Cortex of kidney (tissue), 1 donor: ENCODE measurements at places on chromosomes 11 and 22.

- DNase-seq: no peak
These were observed 22.9 kb upstream of the MRPL17 start for GRCh38 chr11:6705905-6706535.

- no peak for DNase-seq
These were observed 18.6 kb upstream of the TMA7B start for GRCh38 chr22:39941601-39942000.

DNA sequence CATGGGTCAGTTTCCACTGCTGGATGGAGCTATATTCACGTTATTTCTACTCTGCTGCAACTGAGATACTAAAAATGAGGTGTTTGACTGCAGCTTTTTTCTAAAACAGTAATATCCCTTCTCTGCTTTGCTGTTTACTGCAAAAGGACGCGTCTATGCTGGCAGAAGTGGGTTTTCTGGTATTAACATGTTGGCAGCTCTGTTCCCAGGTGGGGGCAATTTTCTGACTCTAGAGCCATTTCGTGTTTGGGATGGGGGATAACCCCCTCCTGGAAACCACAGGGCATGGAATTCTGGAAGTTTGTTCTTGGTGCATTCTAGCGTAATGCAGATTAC is 4.9 kb downstream of the GRK2 start:
- no peak for DNase-seq

DNA sequence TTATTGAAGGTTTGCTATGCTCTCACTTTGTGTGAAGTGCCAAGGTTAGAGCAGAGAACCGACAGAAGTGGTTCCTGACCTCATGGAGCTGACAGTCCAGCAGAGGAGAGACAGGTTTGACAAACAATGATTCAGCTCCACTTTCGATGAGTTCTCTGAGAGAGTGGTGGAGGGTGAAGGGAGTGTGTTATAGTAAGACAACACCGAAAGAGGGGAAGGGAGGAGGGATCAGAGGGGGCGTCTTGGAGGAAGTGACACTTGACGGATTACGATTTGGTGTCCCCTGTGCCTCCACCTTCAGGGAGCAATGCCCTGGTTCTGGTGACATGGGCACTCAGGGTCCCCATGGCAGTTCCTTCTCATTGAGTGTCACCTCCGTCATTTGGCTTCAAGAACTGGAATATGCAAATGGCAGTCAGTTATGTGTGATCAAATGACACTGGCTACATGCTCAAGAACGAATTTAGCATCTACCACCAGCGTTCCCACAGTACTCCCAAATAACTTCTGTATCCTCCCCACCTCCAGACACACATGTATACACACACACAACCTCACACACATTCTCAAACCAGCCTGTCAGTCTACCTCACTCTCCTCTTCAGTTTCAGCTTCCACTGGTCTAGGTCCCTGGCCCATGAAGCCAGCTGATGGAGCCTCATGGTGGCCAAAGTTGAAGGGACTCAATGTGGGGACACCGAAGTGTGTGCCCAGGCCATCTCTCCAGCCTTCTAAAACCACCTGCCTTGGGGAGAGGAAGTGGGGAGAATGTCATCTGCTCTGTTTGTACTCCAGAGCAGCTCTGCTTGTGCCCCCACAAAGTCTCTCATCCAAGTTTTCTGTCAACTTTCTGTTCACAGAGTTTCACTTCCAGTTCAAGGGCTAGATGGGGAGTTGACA is 31.4 kb upstream of the NUP160 start:
- no peak for DNase-seq

- DNase-seq: no peak
These were observed 97.7 kb downstream of the TP53I11 start for GRCh38 chr11:44852952-44853351.

GRCh38 chr22:46336119-46337078 is 885 bp downstream of the TRMU start:
- no peak for DNase-seq

DNA sequence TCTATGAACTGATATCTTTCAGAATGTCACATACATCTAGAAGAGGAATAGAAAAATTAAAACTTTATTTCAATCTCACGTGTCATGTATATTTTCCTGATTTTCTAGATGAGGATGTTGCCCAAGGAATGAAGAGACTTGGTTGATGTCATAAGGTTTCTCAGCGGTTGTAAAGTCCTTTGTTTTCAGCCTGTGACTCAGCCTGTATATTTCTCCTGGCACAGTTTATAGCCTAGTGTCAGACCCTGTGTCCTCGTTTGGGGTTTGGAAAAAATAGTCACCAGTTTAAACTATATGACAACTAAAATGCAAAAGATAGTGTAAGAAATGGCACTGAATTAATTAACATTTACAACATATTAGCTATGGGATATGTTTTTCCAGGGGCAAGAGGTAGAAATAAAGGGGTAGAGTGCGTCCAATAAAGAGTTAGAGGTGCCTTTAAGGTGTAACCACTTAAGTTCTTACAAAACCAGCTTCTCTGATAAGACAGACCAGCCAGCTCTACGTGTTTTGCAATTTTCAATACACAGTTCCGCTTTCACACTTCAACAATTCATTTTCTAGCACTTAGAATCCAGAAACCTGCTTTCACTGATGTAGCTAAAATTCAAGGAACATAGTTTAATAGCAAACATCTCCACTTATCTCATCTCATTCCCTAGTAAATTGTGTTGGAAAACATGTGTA is 1432.6 kb upstream of the TENM4 start:
- DNase-seq: no peak

DNA sequence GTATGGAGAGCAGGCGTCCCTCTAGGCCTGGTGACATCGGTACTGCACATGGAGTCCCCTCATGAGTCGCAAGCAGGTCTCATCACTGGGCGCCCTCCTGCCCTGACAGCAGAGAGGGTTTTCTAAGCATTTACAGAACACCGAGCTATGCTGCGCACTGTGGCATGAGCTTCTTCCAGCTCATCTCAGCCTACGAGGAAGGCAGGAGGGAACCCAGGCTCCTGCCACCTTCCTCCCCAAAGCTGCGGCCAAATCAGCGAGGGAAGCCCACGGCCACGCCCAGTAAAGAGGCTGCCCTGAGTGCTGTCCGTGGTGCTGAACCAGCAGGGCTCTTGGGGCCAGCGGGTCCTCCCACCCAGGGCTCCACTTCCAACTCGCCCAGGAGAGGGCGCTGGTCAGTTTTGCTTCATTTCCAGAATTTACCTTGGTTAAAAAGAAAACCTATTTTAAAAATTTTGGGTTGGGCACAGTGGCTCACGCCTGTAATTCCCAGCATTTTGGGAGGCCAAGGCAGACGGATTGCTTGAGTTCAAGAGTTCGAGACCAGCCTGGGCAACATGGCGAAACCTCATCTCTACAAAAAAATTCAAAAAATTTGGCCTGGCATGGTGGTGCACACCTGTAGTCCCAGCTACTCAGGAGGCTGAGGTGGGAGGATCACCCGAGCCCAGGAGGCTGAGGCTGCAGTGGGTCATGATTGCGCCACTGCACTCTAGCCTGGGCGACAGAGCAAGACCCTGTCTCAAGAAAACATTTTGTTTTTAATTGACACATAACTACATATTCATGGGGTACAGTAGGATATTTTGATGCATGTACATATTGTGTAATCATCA is 34.2 kb downstream of the PHF21B start:
- DNase-seq: no peak

- DNase-seq: no peak
These were observed 41.6 kb downstream of the CHRDL2 start for GRCh38 chr11:74689666-74690065.

DNA sequence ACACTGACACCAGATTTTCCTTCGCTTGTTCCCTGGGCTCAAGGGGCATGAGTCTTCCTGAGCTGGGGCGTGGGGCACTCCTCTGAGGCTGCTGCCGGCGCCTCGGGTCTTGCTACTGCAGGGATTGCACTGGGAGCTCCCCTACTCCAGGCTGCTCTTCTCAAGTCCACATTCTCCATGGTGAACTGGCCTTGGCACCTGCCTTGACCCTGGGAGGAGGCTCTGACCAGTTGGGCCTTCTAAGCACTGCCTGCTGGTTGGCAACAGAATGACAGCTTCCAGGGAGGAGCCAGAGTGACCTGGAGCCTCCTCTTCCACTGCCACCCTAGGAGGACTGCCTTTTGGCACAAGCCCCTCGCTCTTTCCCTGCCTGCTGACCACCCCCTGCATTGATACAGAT is 9.5 kb downstream of the FREY1 start:
- DNase-seq: no peak

- no peak for DNase-seq
These were observed 30.4 kb downstream of the NEAT1 start for GRCh38 chr11:65452806-65453490.

DNA sequence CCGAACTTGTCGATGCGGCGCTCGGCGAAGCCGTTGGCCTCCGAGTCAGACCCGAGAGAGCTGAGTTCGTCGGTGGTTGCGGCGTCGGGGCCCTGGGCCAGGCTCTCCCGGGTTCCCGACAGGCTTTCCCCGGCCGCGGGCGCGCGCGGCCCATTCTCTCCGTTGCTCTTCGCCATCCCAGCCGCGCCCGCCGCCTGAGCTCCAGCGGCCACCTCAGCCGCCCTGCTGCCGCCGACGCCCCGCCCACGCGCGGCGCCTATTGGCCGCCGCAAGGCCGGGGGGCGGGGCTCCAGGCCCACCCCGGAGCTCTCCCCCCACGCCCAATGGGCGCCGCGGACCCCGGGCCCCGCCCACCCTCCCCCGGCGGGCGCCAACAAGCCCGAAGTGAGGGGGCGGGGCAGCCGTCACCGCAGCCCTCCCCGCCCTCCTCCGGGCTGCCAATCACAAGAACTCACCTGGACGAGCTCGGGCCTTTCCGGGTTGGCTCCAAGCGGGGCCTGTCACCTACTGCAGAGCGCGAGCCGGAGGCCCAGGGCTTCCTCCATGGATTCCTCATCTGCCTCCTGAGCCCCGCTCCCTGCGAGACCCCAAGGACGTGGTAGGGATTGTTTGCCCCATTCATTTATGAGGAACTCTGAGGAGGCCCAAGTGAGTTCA is at the start of gene TBC1D10A:
Gene TBC1D10A (minus strand): TSS at position 236 of the 657 bp plus-strand sequence. CDS start 60 bp downstream, at position 176.
- no peak for DNase-seq

- no peak for DNase-seq
These were observed 1017.9 kb downstream of the TBC1D22A start for GRCh38 chr22:47780281-47780875.

DNA sequence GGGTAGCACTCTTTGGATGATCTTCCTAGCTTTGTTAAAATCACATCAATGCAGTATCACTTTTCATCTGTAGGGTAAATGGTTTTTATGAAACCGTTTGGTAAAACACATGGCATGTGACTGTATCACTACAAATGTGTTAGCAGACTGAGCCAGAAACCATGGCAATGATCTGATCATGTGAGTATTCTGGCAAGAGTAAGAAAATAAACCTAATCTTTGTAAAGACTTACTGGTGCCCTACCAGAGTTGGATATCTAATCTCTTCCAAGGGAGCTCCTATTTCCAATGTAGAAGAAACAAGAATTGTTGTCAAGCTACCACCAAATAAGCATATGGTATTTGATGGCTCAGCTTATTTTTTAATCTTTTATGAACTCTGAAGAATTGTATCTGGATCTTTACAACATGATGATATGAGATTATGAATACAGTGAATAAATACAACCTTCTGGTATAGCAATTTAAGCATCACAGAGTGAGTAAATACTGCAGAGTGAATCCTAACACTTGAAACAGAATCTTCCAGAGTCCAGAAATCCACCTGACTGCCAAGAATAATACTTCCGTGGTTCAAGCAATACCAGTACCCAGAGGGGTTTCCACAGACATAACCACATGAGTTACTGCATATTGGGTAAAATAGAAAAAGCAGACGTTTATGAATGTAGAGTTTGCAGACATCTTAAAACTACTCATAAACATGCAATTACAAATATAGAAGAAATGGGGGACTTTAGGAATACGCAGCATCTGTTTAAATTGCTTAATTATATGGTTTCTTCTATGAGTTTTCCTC is 238.8 kb downstream of the TTC28 start:
- no peak for DNase-seq

DNA sequence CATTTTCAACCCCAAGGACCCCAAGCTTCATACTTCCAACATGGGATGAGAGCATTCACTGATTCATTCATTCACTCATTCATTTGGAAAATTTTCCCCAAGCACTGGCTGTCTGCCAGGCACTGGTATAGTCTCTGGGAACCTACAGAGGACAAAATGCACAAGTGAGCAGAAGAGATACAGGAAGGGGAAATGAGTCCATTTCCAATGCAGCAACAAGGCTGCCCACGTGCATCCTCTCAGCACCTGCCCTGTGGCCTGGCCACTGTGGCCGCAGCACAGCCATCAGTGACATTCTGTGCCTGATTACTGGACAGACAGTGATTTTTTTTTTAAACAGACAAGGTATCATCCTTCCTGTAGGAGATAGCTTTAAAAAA is 96.0 kb upstream of the PITPNB start:
- DNase-seq: no peak

DNA sequence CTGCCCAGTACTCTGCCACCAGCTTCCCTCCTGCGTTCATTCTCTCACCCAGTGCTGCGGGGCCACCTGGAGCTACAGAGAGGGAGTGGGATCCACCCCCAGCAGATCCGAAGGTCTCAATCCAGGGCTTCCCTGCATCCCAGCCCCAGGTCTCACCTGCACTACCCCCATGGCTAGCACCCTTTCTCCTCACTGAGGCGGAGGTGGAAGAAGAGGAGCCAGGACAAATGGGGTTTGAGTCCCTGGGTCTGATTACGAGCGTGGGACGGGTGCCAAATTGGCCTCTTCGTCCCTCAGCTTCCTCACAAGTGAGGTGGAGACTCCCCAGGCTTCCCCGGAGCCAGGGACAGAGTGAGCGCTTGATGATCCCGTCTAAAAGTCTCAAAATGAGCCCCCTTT is 64.2 kb downstream of the NFAM1 start:
- DNase-seq: no peak

GRCh38 chr22:19057999-19058491 is 64.2 kb downstream of the DGCR2 start:
- DNase-seq: no peak

GRCh38 chr11:14393889-14394288 is 34.9 kb upstream of the RRAS2 start:
- DNase-seq: no peak

- no peak for DNase-seq
These were observed at the start of gene TTLL12 for GRCh38 chr22:43186272-43187170. TSS of gene TTLL12 (minus strand) at chr22:43187134. CDS start at chr22:43187069, 65 bp downstream.

DNA sequence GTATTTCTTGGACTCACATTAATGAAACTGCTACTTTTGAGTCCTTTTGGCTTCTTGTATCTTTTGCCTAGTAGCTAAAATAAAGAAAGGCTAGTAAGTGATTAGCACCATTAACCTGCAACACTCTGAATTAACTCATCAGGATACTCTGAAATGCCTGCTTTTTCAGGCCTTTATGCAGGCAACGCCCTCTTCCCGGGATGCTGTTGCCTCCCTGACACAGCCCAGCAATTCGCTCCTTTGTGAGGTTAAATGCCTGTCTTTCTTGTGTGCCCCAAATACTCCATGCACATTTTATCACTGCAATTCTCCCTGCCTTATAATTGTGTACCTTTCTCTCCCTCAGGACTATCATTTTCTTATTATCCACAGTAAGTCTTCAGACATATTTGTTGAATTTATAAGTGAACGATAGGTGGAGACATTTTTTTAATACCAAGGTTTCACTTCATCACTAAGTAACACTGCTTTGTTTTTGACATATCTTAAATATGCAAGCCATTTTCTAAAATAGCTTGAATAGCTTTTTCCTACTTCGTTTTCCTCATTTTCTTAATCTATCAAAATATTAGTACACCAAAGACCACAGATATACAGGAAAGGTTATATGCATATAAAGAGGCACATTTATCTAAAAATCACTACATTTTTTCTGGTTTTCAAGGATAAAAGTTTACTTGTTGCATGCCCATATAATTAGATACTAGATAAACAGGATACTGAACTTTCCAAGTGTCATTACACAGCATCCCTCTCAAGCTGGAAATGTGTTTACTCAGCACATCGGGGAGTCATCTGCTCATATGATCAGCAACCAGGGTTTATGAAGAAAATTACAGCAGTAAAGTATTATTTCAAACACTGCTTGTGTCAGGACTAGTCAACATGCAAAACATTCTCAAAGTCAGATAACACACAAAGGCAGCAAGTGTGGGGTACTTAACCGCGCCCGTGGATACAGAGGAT is 48.5 kb upstream of the DDI1 start:
- DNase-seq: no peak
